ENCODE measurements at places on chromosomes 1 and 21. TPM values are rescaled to one million over a fixed set of nuclear protein-coding genes. Genes with fewer than 3 reads are reported as not detected.

RBP7 gene
- total RNA-seq = 2.2 TPM

KIF2C gene
- 0.42 TPM for total RNA-seq

CELA3B gene
- 2.0 TPM for total RNA-seq

NUF2 gene
- total RNA-seq = not detected

RAD54L gene
- total RNA-seq = 4.1 TPM

RGSL1 gene
- not detected for total RNA-seq

ARHGAP29 gene
- total RNA-seq = 24.9 TPM

CRABP2 gene
- total RNA-seq = 7.0 TPM

DNA sequence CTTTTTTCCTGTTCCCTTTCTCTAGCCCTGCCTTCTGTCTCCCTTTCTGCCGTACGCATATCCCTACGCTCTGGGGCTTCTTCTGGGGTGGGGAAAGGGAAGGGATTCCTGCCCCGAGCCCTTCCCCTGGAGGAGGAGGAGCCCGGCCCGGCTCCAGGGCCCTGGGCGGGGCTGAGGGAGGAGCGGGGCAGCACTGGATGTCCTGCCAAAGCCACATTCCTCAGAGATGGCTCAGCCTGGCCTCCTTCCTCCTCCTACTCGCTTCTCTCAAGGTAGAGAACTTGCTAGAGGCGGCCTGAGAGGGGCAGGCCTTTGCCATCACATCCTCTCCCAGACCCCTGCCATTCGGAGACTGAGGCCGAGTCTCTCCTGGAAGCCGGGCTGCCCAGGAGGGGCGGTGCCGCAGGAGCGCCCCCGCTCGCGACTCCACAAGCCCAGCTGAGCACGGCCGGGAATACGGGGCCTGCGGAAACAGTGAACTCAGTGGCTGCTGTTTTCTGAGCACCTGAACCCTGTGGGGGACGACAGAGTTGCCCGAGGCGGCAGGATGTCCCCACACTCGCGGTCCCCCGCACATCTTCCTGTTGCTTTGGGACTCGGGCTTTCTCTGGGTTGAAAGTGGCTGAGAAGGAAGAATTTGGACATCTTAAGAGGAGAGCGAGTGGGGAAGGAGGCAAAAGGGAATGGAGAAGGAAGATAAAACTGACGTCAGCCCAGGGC is 12.2 kb downstream of the ADAMTSL4 start:
- H3K27ac ChIP-seq = peak overlapping the region; percentile 100
- no peaks in the 10 kb centered on the region for H3K36me3 ChIP-seq
- peaks cover 68% of the 10 kb centered on the region for H3K4me1 ChIP-seq

- no peak for DNase-seq
- no peaks in the 10 kb centered on the region for H3K27me3 ChIP-seq
- H3K36me3 ChIP-seq = no peaks in the 10 kb centered on the region
- no peak overlapping the region for H3K4me3 ChIP-seq
- H3K27ac ChIP-seq = no peak overlapping the region
- H3K4me1 ChIP-seq = no peaks in the 10 kb centered on the region
Measured at GRCh38 chr1:59845091-59845490, 30.3 kb downstream of the HOOK1 start.

- H3K27me3 ChIP-seq = no peaks in the 10 kb centered on the region
- H3K36me3 ChIP-seq = no peaks in the 10 kb centered on the region
- no peaks in the 10 kb centered on the region for H3K4me1 ChIP-seq
- H3K4me3 ChIP-seq = no peak overlapping the region
Measured at GRCh38 chr1:230313453-230314141, 112.5 kb downstream of the PGBD5 start.

- no peak overlapping the region for H3K4me3 ChIP-seq
- no peaks in the 10 kb centered on the region for H3K4me1 ChIP-seq
- no peaks in the 10 kb centered on the region for H3K27me3 ChIP-seq
- no peak for DNase-seq
- no peak overlapping the region for H3K27ac ChIP-seq
- H3K36me3 ChIP-seq = peaks cover 39% of the 10 kb centered on the region
Measured at GRCh38 chr1:224292419-224292818, 37.6 kb downstream of the NVL start.

DNA sequence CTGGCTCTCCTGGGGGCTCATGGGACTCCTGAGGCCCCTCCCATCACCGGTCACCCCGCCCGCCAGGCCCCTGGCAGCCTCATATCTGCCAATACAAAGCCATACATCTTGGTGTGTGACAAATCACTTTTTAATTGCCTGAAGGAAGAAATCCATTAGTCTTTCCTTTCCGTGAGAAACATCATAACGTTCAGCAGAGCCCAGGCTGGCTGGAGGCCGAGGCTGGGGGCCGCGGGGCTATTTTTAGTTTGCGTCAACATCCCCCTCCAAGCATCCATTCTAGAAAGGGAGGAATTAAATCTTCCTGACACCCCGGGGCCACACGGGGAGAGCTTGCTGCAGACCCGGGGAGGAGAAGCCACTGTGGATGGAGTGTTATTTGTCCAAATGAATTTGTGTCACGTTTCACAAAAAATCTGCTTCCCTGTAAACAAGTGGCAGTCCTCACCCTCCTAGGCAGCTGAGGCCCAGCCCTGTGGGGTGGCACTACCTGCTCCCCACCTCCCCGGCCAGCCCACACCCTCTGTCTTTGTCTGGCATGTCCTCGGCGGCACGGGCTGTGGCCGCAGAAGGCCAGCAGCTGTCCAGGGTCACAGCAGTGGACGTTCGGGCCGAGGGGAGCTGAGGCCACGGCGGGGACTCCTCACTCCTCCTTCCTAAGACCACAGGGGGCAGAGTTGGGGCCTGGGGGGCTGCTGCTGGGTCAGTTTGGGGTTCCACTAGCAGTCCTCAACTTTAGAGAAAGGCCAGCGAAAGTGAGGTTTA is 236.9 kb upstream of the VAMP3 start:
- no peak overlapping the region for H3K27ac ChIP-seq
- no peak overlapping the region for H3K4me3 ChIP-seq
- peaks cover 10% of the 10 kb centered on the region for H3K4me1 ChIP-seq
- no peak for DNase-seq
- no peaks in the 10 kb centered on the region for H3K27me3 ChIP-seq
- no peaks in the 10 kb centered on the region for H3K36me3 ChIP-seq

DNA sequence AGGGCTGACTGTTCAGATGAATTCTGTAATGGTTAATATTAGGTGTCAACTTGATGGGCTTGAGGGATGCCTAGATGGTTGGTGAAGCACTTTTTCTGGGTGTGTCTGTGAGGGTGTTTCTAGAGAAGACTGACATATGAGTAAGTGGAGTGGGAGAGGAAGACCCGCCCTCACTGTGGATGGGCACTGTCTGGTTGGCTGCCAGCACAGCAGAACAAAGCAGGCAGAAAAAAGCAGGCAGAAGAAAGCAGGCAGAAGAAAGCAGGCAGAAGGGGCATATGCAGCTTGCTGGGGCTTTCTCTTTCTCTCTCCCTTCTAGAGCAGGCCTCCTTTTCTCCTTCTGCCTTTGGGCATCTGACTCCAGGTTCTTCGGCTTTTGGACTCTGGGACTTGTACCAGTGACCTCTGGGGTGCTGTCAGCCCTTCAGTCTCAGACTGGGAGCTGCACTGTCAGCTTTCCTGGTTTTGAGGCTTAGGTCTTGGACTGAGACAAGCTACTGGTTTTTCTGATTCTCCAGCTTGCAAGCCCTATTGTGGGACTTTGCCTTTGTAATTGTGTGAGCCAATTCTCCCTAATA is 42.9 kb upstream of the CD2 start:
- H3K27ac ChIP-seq = no peak overlapping the region
- H3K27me3 ChIP-seq = no peaks in the 10 kb centered on the region
- no peak overlapping the region for H3K4me3 ChIP-seq
- H3K36me3 ChIP-seq = no peaks in the 10 kb centered on the region

DNA sequence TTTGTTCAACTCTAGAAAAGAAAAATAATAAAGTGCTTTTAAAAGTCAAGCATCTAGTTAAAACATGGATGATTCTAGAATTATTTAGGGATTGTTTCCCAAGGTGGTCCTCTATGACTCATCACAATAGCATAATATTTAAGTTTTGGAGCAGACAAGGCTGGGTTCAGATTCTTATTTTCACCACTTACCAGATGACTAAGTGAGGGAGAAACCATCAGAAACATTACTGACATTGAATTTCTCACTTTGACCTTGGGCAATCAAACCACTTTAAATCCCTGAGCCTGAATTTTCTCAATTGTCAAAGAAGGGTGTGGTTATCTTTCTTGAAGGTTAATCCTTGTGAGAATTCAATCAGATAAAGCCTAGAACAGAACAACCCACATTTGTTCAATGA is 102.5 kb upstream of the PTGFR start:
- no peak overlapping the region for H3K4me3 ChIP-seq
- H3K27me3 ChIP-seq = no peaks in the 10 kb centered on the region
- H3K4me1 ChIP-seq = no peaks in the 10 kb centered on the region
- DNase-seq = no peak
- H3K36me3 ChIP-seq = no peaks in the 10 kb centered on the region

DNA sequence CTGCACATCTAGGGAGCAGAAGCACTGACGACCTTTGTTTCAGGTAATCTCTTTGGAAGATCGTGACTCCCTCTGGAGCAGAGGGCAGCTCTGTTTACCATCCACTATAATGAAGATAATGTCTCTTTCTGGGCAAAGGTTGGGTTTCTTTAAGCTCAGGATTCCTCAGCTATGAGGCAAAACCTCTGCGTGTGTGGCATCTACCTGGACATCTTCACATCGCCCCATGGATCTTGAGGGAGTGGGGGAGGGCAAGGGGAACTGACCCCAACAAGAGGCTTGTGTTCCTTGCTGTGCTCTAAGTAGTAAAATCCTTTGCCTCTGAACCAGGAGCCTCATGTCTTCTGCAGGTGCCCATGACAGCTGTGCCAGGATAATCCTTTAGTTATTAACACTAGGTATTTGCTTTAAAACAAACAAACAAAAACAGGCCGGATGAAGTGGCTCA is 19.6 kb downstream of the SPATA45 start:
- H3K27me3 ChIP-seq = no peaks in the 10 kb centered on the region
- no peak overlapping the region for H3K27ac ChIP-seq
- H3K4me1 ChIP-seq = no peaks in the 10 kb centered on the region
- DNase-seq = no peak
- no peaks in the 10 kb centered on the region for H3K36me3 ChIP-seq

DNA sequence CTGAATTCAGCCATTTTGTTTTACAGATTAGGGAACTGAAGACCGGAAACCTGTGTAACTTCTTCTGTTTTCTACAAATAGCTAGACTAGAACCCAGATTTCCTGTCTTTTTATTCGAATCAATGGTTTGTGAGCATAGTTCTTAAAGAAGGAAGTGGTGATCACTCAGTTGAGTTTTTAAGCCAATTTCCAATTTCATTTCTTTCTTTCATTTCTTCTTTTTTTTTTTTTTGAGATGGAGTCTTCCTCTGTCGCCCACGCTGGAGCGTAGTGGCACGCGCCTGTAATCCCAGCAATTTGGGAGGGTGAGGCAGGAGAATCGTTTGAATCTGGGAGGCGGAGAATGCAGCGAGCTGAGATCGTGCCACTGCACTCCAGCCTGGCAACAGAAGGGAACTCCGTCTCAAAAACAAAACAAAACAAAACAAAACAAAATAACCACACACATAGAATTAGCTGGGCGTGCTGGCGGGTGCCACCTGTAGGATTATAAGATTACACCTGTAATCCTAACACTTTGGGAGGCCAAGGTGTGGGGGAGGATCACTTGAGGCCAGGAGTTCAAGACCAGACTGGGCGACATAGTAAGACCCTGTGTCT is 3.0 kb upstream of the MDM4 start:
- no peak for DNase-seq
- H3K4me3 ChIP-seq = no peak overlapping the region
- peak overlapping the region; percentile 13 for H3K27ac ChIP-seq
- peaks cover 5% of the 10 kb centered on the region for H3K4me1 ChIP-seq
- H3K36me3 ChIP-seq = peaks cover under 1% of the 10 kb centered on the region

DNA sequence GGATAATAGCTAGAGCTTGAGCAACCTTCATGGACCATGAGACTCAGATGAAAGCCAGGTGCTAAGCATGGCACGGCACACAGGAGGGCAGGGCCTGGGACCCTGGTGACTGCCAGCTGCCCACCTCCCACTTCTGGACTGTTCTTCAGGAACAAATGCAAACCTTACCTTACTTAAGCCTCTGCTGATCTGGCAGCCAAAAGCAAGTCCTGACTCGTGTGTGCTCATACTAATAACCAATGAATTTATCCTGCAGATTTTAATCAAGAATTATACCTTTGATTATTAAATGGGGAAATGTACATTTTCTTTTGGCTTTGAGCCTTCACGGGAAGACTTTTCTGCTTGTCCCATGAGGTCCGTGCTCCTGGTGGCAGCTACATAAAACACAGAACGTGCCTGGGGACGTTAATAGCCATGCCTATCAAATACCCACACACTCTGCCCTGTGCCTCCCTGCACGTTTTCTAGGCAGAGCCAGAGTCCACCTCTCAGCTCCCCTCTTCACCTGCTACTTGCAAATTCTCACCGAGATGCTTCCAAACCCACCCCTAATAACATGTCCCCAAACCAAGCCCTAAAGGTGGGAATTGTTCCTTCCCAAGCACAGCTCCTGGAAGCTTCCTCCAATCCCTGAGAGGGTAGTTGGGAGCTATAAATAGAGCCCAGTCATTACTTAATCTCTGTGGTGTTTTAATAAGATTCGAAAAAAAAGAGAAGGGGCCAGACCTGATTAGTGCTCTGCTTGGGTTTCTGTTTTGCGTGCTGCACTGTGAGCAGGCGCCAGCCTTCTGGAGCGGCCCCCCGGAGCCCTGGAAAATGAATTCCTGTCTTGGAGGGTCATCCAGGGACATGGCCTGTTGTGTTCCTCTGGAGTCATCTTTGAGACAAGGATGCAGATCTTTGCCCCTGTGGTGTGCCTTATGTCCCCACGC is 33.5 kb downstream of the SLC1A7 start:
- peak overlapping the region; percentile 53 for H3K27ac ChIP-seq
- H3K36me3 ChIP-seq = no peaks in the 10 kb centered on the region
- no peak for DNase-seq

GRCh38 chr1:151294742-151295462 is 12.8 kb downstream of the ZNF687 start:
- DNase-seq = no peak
- H3K4me1 ChIP-seq = no peaks in the 10 kb centered on the region
- no peaks in the 10 kb centered on the region for H3K27me3 ChIP-seq
- H3K4me3 ChIP-seq = no peak overlapping the region
- H3K27ac ChIP-seq = no peak overlapping the region
- peaks cover 84% of the 10 kb centered on the region for H3K36me3 ChIP-seq

- no peak overlapping the region for H3K27ac ChIP-seq
- no peaks in the 10 kb centered on the region for H3K4me1 ChIP-seq
- H3K36me3 ChIP-seq = no peaks in the 10 kb centered on the region
- H3K27me3 ChIP-seq = no peaks in the 10 kb centered on the region
- no peak for DNase-seq
- no peak overlapping the region for H3K4me3 ChIP-seq
Measured at GRCh38 chr1:226535666-226536065, 12.9 kb upstream of the STUM start.

GRCh38 chr21:41359286-41359685 is 2.5 kb upstream of the MX2 start:
- no peak overlapping the region for H3K27ac ChIP-seq
- H3K27me3 ChIP-seq = no peaks in the 10 kb centered on the region
- no peaks in the 10 kb centered on the region for H3K4me1 ChIP-seq
- no peaks in the 10 kb centered on the region for H3K36me3 ChIP-seq
- no peak for DNase-seq

GRCh38 chr1:16067127-16067768 is 6.2 kb downstream of the FAM131C start:
- H3K27me3 ChIP-seq = no peaks in the 10 kb centered on the region
- no peak for DNase-seq
- H3K36me3 ChIP-seq = no peaks in the 10 kb centered on the region
- H3K27ac ChIP-seq = no peak overlapping the region
- no peak overlapping the region for H3K4me3 ChIP-seq

Measured in thoracic aorta (tissue), 2 donors.